ENCODE measurements at places on chromosomes 2 and 18. TPM values are rescaled to one million over a fixed set of nuclear protein-coding genes. Genes with fewer than 3 reads are reported as not detected.

- peak; percentile 93 for DNase-seq
Measured at GRCh38 chr2:111694700-111695101, 189.3 kb downstream of the ANAPC1 start.

- no peak for DNase-seq
Measured at GRCh38 chr2:121052521-121052920, 232.5 kb downstream of the TFCP2L1 start.

GRCh38 chr2:207046724-207047123, 107.4 kb downstream of the CPO start:
- peak; percentile 63 for DNase-seq

GRCh38 chr2:33984131-33984530, 385.0 kb upstream of the FAM98A start:
- no peak for DNase-seq

GRCh38 chr2:85737481-85737880, 16.3 kb upstream of the ATOH8 start:
- DNase-seq, result peak; percentile 42

The HRH4 gene
- 0.19 TPM for total RNA-seq

The CASP10 gene
- total RNA-seq, result 68.7 TPM

The ESPNL gene
- total RNA-seq, result not detected

The TEKT4 gene
- not detected for total RNA-seq

Measured in dermis blood vessel endothelial cell (primary cell).